ENCODE measurements at places on chromosomes 16 and 17.

DNA sequence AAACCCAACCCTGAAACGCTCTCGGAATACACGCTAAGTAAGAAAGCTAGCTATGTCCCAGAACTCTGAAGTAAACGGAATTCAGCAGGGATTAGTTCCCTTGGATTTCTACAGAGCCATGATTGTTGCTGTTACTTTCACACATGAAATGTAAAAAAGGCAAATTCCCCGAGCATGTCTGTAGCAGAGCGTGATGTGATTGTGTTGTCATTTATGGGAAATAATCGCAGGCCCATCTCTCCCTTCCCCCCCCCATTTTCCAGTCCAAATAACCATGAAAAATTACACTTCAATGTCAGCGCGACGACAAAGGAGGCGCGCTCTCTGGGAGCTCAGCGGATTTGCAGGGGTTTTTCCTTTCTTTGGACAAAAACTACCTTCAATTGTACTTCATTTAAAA lies 209.0 kb downstream of the ZFHX3 start:
- DNase-seq = no peak

GRCh38 chr17:80850109-80850508 lies 141.5 kb upstream of the CHMP6 start:
- DNase-seq = no peak

DNA sequence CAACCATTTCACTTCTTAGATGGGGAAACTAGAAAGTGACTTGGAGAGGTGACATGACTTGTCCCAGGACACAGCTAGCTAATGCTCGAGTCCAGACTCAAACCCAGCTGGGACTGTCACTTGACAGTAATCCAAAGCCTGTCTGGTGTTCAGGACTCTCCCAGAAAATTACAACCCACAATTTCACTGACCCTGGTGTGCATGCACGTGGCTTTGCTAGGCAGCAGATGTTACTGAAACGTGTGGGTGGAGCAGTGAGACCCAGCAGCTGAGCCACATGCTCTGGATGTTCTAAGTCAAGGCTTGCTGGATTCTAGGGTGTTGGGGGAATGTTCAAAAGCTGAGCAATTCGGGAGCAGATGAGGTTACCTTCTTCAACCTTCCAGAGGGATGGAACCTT lies 364.6 kb downstream of the GRIN2A start:
- no peak for DNase-seq

- DNase-seq = no peak
Measured at GRCh38 chr16:58211245-58211644, 13.3 kb upstream of the CSNK2A2 start.
